T1000 (cell line): ENCODE measurements at places on chromosomes 13 and 19.

- no peak for DNase-seq
These were observed 233.5 kb downstream of the TUBA3C start for GRCh38 chr13:18948012-18948663.

- DNase-seq = no peak
These were observed 21.0 kb downstream of the TNFSF9 start for GRCh38 chr19:6551607-6552450.

DNA sequence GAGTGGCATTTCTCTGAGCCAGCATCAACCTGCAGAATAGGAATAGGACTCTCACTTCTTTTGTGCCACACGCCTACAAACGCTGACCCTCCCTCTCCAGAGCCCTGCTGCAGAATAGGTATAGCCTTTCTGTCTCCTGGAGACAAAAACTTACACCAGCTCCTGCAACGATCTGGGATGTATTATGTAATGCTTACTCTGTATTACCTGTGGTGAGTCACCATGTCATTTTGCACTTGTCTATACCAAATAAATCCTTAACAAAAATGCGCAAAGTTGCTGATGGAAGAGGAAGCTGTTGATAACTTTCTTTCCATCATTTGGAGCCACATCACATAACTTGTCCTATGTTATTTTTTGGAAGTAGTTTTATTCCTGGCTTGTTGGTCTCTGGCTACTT, 155.8 kb upstream of the FNDC3A start:
- no peak for DNase-seq

DNA sequence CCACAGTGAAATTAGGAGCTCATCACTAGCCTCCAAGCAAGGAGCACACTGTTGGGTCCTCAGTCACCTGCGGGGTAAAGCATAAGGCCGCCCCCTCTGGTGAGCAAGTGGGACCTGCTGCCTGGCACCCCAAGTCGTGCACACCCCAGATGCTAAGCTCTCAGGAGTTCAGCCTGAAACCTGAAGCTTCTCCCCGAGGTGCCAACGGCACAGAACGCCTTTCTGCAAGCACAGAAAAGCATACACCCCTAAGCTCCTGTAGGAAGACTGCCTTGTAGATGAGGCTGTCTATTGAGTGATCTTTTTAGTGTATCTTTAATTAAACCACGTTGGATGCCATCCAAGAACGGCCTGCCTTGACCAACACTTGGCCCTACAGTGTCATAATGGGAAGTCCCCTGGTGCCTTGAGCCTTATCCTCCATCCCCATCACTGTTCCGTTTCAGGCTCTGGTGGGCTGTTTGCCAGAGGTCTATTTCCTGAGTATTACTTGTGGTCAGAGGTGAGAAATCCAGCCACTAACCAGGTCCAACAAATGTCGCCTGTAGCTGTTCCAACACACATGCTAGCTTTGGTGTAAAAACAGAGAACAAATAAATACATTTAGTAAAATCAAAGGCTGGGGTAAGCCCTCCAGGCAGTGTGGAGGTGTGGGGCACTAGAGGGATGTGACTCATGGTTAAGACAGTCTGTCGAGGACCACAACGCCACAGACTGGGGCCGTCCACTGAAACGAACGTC, 44.8 kb downstream of the C13orf42 start:
- no peak for DNase-seq

DNA sequence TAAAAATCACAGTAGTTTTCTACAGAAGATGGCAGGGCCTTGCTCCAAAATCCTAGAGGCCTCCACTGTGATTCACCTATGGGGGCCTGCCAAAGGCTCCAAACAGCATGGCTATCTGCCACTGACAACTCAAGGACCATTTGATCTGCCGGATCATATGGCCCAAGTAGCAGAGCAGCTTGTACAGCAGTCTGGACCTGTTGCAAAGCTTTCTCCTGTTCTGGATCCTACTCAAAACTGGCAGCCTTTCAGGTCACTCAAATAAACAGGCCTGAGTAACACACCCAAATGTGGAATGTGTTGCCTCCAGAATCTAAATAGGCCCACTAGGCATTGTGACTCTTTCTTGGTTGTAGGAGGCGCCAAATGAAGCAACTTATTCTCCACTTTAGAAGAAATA, 1049.3 kb downstream of the PCDH9 start:
- DNase-seq = no peak

- no peak for DNase-seq
These were observed 262.7 kb downstream of the DLEU7 start for GRCh38 chr13:50580684-50581305.

- no peak for DNase-seq
These were observed 16.0 kb upstream of the EIF3G start for GRCh38 chr19:10135551-10136334.

- no peak for DNase-seq
These were observed 6.6 kb downstream of the RCBTB2 start for GRCh38 chr13:48526286-48526685.

- DNase-seq = no peak
These were observed 37.3 kb downstream of the CILP2 start for GRCh38 chr19:19575411-19575810.

DNA sequence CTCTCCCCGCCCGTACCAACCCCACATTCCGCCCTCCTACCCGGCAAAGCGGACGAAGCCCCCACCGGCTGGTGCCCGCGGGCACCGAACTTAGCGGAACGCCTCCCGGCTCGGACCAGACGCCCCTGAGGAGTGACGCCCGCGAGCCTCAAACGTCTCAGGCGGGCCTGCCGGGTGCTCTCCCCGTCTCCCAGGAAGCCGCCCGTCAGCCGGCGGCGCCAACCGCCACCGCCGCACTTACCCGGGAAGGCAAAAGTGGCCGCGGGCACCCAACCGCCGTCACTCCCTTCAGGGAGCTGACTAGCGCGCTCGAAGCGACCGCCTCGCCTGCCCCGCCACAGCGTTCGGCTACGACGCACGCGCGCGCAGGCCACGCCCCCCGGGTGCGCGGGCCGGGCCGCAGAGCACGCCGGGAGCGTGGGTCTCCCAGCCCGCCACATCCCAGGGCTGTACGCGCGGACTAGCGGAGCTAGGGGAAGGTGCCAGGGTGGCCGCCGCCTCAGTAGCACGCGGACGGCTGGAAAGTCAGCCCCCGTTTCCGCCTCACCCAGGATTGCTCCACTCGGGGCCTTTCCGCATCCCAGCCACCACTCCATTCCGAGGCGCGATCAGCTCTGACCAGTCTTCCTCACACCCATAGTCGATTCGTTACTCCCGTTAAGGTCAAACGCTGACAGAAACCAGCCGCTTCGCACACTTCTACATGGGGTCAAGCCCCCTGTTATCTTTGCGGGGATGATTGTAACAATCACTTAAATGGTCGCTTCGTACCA, at the start of gene TEX30:
TEX30 (minus strand) TSS at position 346 of the 773 bp plus-strand sequence. CDS start 3,760 bp downstream, outside the sequence.
- peak; percentile 67 for DNase-seq

GRCh38 chr13:74528734-74529513, 394.7 kb upstream of the KLF12 start:
- no peak for DNase-seq

DNA sequence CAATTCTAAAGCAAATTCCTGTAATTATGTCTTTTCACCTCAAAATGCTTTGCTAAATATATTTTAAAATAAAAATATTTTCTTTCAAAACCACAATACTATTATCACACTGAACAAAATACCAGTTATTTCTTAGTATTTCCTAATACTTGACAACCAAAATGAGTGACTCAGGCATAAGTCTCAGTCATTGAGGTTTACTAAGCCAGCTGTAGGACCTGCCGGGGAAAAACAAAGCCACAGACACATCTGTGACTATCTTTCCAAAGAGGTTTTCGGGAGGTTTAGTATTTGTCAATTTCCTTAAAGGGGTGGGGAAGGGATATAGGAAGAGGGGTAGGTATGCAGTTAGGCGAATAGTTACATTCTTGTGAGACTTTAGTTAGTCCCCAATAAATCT, 3.2 kb upstream of the ZNF235 start:
- no peak for DNase-seq
